Fibroblast of the aortic adventitia (primary cell): ENCODE measurements at places on chromosomes 3 and 15. TPM values are rescaled to one million over a fixed set of nuclear protein-coding genes. Genes with fewer than 3 reads are reported as not detected.

GRCh38 chr15:78044407-78045155 lies 32.9 kb downstream of the TBC1D2B start:
- no peak for DNase-seq

The FETUB gene
- not detected in 2 replicates for total RNA-seq

DNA sequence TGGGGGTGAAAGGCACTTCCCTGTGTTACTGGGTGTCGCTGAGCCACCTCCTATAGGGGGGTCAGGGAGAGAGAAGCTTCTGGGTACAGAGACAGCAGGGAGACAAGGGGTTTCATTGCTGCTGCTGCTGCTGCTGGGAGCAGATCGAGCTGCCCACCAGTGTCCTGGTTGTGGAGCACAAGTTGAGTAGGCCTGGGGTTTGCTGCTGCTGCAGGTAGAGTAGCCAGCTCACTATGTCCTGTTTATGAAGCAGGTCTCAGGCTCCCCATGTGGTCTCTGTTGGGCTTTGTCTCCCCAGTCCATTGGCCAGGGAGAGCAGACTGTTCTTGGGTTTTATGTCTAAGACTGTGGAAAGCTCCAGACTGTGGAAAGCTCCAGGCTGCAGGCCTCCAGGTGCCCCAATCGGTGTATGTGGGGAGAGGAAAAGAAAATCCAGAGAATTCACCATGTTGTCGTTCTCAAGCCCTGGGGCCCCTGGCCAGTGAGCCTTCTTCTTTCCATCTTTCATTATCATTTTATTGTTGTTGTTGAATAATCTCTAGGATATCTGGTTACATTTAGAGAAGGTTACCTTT lies 157.8 kb downstream of the ADAMTS17 start:
- no peak for DNase-seq

- no peak for DNase-seq
Observed at GRCh38 chr15:31398677-31399301, 72.2 kb downstream of the KLF13 start.

The CRYGS gene
- 1.3 TPM in 1 of 2 replicates, not detected in the other for total RNA-seq

DNA sequence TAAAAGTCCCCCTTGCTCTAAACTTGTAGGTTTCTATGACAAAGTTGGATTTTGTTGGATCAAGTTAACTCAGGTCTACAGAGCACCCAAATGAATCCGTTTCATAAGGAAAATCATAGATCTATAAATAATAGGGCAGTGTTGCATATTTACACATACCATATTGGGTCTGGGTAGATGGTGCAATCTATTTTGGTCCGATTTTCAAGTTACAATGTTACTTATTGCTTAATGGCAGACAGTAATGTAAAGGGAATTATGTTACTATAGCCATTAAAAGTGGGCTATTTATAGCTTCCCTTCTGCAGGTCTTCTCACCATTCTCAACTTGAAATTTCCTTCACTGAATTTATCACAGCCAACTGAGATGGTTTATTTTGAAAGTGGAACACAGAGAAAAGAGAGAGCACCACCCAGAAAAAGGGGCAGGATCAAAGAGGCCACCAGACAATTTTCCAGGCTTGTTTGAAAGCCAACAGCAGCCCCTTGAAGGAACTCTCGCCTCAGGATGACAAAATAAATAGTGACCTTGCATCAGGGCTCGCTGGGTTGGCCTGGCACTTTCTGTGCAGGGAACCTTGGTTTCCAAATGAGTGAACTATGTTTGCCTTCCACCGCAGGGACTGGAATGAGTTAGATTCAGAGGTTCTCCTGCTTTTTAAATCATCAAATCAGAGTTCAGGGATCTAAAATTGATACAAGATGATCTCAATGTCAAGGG lies 260.2 kb upstream of the HES1 start:
- DNase-seq, result no peak

DNA sequence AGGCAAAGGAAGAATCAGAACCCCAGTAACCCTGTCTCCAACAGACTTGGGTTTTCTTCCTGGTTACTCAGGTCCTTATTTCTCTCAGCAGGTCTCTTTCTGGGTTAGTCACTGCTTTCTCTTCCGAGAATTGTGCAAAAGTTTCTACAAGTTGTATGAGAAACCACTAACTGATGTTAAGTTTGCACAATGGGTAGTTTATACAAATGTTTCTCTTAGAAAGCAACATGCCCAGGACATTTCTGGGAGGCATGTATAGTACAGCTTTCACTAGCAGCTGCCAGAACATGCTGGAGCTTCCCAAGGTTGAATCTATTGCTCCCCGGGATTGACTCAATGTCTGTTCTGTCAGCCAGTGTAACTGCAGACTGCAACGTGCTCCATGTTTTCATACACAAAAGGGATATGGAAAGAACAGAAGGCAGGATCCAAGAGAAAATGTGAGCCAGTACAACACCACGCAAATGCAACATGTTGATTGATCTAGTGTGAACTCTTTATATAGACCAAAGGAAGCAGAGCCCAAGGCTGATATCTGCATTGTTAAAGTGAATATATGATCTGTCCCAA lies 887.8 kb downstream of the MCTP2 start:
- DNase-seq, result no peak

The SI gene
- total RNA-seq, result not detected in 2 replicates
